ENCODE measurements at places on chromosomes 13 and 19. TPM values are rescaled to one million over a fixed set of nuclear protein-coding genes. Genes with fewer than 3 reads are reported as not detected.

KIRREL2 gene
- total RNA-seq, result not detected

PSG6 gene
- total RNA-seq, result not detected

GRCh38 chr13:89920461-89920860 lies 1427.0 kb upstream of the MIR17HG start:
- H3K27ac ChIP-seq, result no peak overlapping the region
- H3K4me3 ChIP-seq, result no peak overlapping the region
- H3K4me1 ChIP-seq, result no peaks in the 10 kb centered on the region
- H3K27me3 ChIP-seq, result no peaks in the 10 kb centered on the region

LILRB5 gene
- 1.4 TPM for total RNA-seq

GRCh38 chr13:107842562-107843180 lies 372.7 kb downstream of the LIG4 start:
- no peak for DNase-seq
- H3K4me1 ChIP-seq, result no peaks in the 10 kb centered on the region
- no peaks in the 10 kb centered on the region for H3K36me3 ChIP-seq
- no peaks in the 10 kb centered on the region for H3K27me3 ChIP-seq

- no peaks in the 10 kb centered on the region for H3K27me3 ChIP-seq
- DNase-seq, result no peak
- H3K4me3 ChIP-seq, result no peak overlapping the region
- no peaks in the 10 kb centered on the region for H3K36me3 ChIP-seq
Measured at GRCh38 chr13:50222569-50223332, 207.5 kb downstream of the KCNRG start.

DNA sequence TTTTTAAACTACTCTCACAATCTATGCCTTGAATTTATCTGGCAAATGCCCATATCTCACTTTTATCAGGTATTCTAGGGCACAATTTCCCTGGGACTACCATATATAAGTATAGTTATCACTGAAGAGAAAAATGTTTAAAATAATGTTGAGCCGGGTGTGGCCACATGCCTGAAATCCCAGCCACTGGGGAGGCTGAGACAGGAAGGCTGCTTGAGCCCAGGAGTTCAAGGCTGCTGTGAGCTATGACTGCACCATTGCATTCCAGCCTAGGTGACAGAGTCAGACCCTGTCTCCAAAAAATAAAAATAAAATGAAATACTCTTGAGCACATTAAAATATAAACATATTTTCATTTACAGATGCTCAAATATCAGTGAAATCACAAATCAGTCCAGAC lies 4.1 kb downstream of the KATNAL1 start:
- no peak for DNase-seq
- H3K27me3 ChIP-seq, result no peaks in the 10 kb centered on the region
- no peak overlapping the region for H3K4me3 ChIP-seq
- H3K36me3 ChIP-seq, result no peaks in the 10 kb centered on the region

GRCh38 chr13:77465603-77466195 lies 69.8 kb upstream of the SCEL start:
- H3K36me3 ChIP-seq, result no peaks in the 10 kb centered on the region
- no peak for DNase-seq
- H3K27me3 ChIP-seq, result no peaks in the 10 kb centered on the region
- no peak overlapping the region for H3K27ac ChIP-seq
- no peaks in the 10 kb centered on the region for H3K4me1 ChIP-seq

DNA sequence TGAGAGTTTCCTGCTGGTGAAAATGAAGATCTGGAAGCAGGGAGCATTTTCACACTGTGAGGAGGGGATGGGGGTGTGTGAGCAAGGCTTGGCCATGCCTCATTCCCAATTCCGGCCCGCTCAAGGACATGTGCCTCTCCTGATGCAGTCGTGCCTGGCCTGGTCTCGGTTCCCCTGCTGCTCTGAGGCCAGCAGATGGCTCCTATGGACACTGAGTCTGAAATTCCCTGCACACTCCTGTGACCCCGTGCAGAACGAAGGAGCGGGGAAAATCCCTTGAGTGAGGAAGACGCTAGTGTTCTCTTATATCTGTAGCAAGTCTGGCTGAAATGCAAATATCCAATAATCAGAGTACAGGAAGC lies 363 bp upstream of the ZNF763 start:
- peaks cover 6% of the 10 kb centered on the region for H3K36me3 ChIP-seq
- no peak for DNase-seq
- H3K4me1 ChIP-seq, result peaks cover 14% of the 10 kb centered on the region
- no peaks in the 10 kb centered on the region for H3K27me3 ChIP-seq

DNA sequence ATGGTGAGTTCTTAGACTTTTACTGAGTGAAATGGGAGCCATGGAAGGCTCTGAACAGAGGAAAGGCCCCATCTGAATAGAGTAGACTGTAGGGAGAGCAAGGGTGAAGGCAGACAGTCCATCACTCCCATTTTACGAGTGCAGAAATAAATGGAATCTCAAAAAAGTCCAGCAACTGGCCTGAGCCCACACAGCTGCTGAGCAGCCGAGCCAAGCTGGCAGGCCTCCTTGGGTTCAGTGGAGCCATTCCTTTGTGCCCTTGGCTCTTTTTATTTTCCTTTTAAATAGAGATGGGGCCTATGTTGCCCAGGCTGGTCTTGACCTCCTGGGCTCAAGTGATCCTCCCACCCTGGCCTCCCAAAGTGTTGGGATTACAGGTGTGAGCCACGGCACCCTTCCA lies 1.0 kb upstream of the MYH14 start:
- H3K27me3 ChIP-seq, result peaks cover 72% of the 10 kb centered on the region
- peaks cover 5% of the 10 kb centered on the region for H3K4me1 ChIP-seq
- DNase-seq, result no peak
- H3K36me3 ChIP-seq, result no peaks in the 10 kb centered on the region
- H3K27ac ChIP-seq, result no peak overlapping the region

TDRD12 gene
- total RNA-seq, result 1.7 TPM

GRCh38 chr19:33260628-33261418 lies 35.2 kb upstream of the SLC7A10 start:
- no peak overlapping the region for H3K27ac ChIP-seq
- H3K4me3 ChIP-seq, result no peak overlapping the region
- H3K36me3 ChIP-seq, result no peaks in the 10 kb centered on the region
- no peaks in the 10 kb centered on the region for H3K4me1 ChIP-seq
- no peaks in the 10 kb centered on the region for H3K27me3 ChIP-seq

GRCh38 chr13:95276037-95276505 lies 25.2 kb downstream of the ABCC4 start:
- peaks cover 39% of the 10 kb centered on the region for H3K4me1 ChIP-seq
- H3K27me3 ChIP-seq, result no peaks in the 10 kb centered on the region
- no peak for DNase-seq
- H3K27ac ChIP-seq, result peak overlapping the region; percentile 49

LGALS14 gene
- not detected for total RNA-seq

ANGPTL4 gene
- 37.1 TPM for total RNA-seq

PNMA8B gene
- total RNA-seq, result 1.1 TPM

- peaks cover 48% of the 10 kb centered on the region for H3K4me1 ChIP-seq
- H3K27ac ChIP-seq, result peak overlapping the region; percentile 39
- H3K4me3 ChIP-seq, result peak overlapping the region; percentile 25
- no peaks in the 10 kb centered on the region for H3K36me3 ChIP-seq
- no peak for DNase-seq
- H3K27me3 ChIP-seq, result no peaks in the 10 kb centered on the region
Measured at GRCh38 chr19:17841810-17842662, 5.7 kb downstream of the JAK3 start.

DNA sequence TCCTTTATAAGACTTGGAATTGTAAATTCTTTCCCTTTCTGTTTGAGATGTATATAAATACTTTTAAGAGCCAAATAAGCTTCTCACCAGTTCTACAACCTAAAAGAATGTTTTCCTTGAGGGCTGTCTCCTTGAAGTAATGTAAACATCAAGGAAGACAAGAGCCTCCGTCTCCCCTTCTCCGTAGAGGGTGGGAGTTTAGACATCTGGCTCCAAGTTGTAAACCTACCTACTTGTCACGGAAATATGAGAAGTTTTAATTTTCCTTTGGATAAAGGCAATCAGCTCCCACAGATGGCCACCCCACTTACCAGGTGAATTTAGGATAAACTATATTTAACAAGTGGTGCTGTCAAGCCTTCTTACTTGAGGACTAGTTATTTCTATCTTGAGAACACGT lies 237.9 kb downstream of the NALCN start:
- DNase-seq, result no peak
- H3K4me1 ChIP-seq, result no peaks in the 10 kb centered on the region
- H3K27me3 ChIP-seq, result no peaks in the 10 kb centered on the region
- H3K36me3 ChIP-seq, result no peaks in the 10 kb centered on the region

ZNF564 gene
- 9.3 TPM for total RNA-seq

- no peaks in the 10 kb centered on the region for H3K27me3 ChIP-seq
- H3K4me1 ChIP-seq, result peaks cover 22% of the 10 kb centered on the region
- no peak for DNase-seq
Measured at GRCh38 chr13:23673354-23673753, 103.1 kb downstream of the TNFRSF19 start.

DNA sequence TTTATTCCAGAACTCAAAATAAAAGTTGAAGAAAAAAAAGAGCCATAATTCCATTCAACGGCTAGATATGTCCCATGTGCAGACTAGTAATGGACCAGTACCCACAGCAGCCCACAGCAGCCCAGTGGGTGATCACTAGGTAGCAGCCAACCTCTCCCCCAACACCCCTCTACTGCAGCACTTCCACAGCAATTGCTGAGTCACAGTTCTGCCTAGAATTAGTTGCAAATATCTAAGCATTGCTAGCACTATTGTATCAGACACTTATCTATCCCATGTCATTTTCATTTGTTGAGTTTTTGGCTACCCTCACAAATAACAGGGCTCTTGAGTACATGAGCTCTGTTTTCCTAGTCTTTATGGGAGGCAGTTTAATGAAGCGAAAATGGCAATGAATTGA lies 258.7 kb downstream of the RAP2A start:
- no peaks in the 10 kb centered on the region for H3K36me3 ChIP-seq
- no peaks in the 10 kb centered on the region for H3K27me3 ChIP-seq
- no peaks in the 10 kb centered on the region for H3K4me1 ChIP-seq
- H3K27ac ChIP-seq, result no peak overlapping the region
- DNase-seq, result no peak

DNA sequence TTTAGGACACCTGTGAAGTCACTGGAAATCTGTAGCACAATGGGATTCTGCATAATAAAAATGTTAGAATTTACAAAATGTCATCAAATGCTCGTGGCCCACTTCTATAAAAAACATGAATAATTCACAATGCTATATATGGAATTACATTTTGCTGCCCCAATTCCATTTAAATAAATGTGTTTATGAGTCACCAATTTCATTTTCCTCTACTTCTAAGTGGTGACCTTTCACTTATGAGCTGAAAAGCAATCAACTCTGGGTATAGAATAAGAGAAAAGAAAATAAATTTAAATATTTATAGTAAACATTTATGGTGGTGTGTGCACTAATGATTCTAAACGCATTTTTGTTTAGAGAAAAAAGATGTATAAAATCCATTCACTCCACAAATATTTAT lies 516.7 kb upstream of the MIR17HG start:
- no peaks in the 10 kb centered on the region for H3K27me3 ChIP-seq
- no peaks in the 10 kb centered on the region for H3K36me3 ChIP-seq
- no peak overlapping the region for H3K27ac ChIP-seq

- H3K27ac ChIP-seq, result no peak within 1 kb of the TSS
- no peaks in the 10 kb centered on the region for H3K27me3 ChIP-seq
- no peak within 1 kb of the TSS for H3K4me3 ChIP-seq
- no peak for DNase-seq
Measured at GRCh38 chr19:45913874-45914830, at the start of gene NANOS2. TSS of gene NANOS2 (minus strand) at chr19:45914778. CDS start at chr19:45914693, 85 bp downstream.

SYT3 gene
- not detected for total RNA-seq

GRCh38 chr19:43311706-43312105 lies 41.8 kb upstream of the CD177 start:
- H3K4me1 ChIP-seq, result no peaks in the 10 kb centered on the region
- H3K36me3 ChIP-seq, result no peaks in the 10 kb centered on the region
- H3K27me3 ChIP-seq, result no peaks in the 10 kb centered on the region

THAP8 gene
- 3.8 TPM for total RNA-seq

- no peaks in the 10 kb centered on the region for H3K4me1 ChIP-seq
- no peak for DNase-seq
- H3K27me3 ChIP-seq, result no peaks in the 10 kb centered on the region
- no peak overlapping the region for H3K4me3 ChIP-seq
Measured at GRCh38 chr13:78934336-78934735, 275.4 kb upstream of the OBI1 start.

PLEKHA4 gene
- total RNA-seq, result 6.2 TPM

- no peak overlapping the region for H3K4me3 ChIP-seq
- peaks cover 3% of the 10 kb centered on the region for H3K4me1 ChIP-seq
- no peaks in the 10 kb centered on the region for H3K27me3 ChIP-seq
Measured at GRCh38 chr19:14167576-14168138, 31.3 kb upstream of the ASF1B start.

DNA sequence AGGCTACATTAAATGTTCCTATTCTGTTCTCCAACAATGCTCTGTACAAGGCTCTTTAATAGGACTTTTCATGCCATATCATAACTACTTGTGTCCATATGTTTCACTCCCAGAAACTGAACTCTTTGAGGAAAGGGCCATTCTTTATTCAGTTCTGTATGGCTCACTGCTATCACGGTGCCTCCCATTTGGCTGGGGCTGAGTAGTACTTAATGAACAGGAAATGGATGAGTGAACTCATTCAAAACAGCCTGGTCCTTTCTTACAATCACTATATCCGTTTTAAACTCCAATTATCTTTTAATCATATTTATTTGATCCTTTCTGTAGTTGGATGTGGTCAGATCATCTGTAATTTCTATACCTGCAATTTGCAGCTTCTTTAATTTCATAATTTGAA lies 410.6 kb downstream of the TBC1D4 start:
- H3K27me3 ChIP-seq, result no peaks in the 10 kb centered on the region
- H3K4me1 ChIP-seq, result no peaks in the 10 kb centered on the region
- no peak for DNase-seq
- H3K27ac ChIP-seq, result no peak overlapping the region
- no peaks in the 10 kb centered on the region for H3K36me3 ChIP-seq

DNA sequence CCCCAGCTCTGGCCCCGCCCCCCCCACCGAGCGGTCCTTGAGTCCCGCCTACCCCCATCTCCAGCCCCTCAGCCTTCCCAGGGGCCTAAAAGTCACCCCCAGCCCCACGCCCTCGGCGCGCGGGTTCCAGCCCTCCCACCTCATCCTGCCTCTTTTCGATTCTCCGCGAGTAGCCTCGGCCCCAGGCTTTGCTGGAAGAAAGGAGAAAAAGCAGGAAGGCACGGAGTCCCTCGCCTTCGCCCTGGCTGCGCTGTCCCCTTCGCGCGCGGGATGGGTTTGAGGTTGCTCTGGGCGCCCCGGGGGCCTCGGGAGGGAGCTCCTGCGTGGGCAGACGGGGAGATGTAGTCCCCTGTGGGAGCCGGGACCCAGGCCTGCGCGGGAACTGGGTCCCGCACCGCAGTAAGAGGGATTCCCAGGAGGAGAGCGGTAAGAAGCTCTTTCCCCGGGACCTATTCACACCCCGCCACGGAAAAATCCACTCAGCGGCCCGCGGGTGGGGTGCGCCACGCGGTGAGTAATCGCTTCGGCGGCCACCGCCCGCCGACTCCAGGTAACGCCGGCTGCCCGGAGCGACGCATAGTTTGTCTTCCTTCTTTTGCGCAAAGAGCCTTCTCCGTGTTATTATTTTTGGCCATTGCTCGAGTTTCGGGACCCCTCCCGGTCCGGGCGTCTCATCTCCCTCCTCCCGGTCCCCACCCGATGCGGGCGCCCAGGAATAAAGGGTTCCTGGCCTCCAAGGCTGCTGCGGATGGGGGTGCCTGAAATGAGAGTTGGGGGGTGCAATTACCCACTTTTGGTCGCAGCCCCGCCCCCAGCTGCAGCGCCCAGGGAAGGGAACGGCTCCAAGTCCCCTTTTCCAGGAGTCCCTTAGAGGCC lies 865 bp upstream of the CRLF1 start:
- H3K36me3 ChIP-seq, result no peaks in the 10 kb centered on the region
- DNase-seq, result no peak
- peaks cover 37% of the 10 kb centered on the region for H3K4me1 ChIP-seq

HSD17B14 gene
- not detected for total RNA-seq

Measured in esophagus squamous epithelium (tissue), 5 donors.